Cortex of kidney (tissue), 1 donor: ENCODE measurements at places on chromosomes 12 and 14.

DNA sequence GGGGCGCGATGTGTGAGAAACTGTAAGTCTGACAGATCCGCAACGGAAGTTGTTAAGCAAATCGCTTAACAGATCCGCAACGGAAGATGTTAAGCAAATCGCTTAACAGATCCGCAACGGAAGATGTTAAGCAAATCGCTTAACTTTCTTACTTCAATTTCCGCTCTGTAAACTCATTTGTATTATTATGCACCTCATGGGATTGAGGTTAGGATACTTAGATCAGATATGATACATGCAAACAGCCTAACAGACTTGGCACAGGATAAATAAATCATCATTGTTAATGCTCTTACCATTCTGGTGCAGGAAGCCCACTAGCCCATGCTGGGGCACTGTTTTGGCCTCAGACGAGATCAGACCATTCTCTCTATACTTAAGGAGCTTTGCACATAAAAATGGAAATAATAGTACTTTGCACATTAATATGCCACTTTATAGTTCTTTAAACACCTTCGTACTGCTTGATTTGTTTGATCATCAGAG, 399 bp downstream of the NCAPD2 start:
- DNase-seq = no peak

GRCh38 chr12:65496617-65497016, 218.1 kb downstream of the MSRB3 start:
- DNase-seq = no peak

- no peak for DNase-seq
Measured at GRCh38 chr14:68651075-68651474, 141.8 kb downstream of the ZFP36L1 start.

DNA sequence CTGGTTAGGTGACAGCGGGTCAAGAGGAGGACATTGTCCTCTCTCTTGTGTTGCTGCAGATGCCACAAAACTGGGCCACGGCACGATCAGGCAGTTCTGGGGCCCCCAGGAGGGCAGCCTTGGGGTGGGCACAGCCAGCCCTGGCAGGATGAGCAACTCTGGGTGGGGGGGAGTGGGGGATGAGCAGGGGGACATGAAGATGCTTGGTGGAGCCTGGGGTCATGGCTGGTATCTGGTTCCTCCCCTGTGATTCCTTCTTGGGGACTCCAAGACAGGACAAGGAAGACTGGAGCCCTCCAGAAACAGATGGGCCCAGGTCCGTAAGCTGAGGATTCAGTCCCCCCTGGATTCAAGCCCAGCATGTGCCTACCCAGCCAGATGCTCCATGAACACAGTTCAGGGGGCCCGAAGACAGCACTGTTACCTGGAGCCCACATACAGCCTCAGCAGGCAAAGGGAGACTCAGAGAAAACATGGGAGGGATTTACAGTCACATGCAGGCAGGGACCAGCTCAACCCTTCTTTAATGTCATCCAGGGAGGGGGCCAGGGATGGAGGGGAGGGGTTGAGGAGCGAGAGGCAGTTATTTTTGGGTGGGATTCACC, 10.4 kb downstream of the SERPINA1 start:
- DNase-seq = no peak

GRCh38 chr14:73741876-73742519, 27.8 kb upstream of the PNMA1 start:
- DNase-seq = no peak

- DNase-seq = no peak
Measured at GRCh38 chr12:22539055-22539454, 5.3 kb downstream of the C2CD5 start.
